CD8-positive, alpha-beta T cell (primary cell): ENCODE measurements at places on chromosomes 6 and 20.

GRCh38 chr20:58645412-58645968 is 5.6 kb upstream of the STX16 start:
- no peak for DNase-seq

DNA sequence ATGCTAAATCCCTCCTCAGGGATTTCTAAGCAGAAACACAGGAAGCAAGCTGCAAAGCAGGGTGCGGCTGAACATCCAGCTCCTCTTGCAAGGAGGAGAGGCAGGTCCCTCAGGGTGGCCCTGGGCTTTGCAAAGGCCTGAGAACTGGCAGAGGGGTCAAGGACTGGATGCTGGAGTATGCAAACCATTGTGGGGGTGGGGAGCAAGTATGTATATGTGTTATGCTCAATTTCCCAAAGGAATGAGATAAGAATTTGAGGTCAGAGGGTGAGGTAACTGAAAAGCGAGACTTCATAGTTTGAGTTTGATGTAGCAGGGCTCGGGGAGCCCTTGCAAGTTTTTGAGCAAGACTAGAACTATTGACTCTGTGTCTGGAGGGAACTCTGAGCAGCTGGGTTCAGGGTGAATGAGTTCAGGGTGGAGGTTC is 11.2 kb downstream of the SLC22A2 start:
- no peak for DNase-seq

DNA sequence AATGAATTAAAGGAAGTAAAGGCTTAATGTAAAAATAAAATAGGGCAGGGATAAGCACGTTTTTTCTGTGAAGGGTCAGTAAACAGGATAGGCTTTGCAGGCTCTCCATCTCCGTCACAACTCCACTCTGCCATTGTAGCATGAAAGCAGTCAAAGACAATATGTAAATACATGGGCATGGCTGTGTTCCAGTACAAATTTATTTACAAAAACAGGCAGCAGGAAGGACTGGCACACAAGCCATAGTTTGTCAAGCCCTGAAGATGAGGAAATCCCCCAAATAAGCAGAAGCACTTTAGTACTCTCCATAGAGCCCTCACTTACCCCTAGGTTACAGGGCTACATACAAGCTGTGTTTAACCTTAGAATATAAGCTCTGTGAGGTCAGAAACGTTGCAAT is 8.9 kb upstream of the FBXO9 start:
- DNase-seq = no peak

- DNase-seq = no peak
Observed at GRCh38 chr6:11999246-11999645, 12.9 kb upstream of the HIVEP1 start.

DNA sequence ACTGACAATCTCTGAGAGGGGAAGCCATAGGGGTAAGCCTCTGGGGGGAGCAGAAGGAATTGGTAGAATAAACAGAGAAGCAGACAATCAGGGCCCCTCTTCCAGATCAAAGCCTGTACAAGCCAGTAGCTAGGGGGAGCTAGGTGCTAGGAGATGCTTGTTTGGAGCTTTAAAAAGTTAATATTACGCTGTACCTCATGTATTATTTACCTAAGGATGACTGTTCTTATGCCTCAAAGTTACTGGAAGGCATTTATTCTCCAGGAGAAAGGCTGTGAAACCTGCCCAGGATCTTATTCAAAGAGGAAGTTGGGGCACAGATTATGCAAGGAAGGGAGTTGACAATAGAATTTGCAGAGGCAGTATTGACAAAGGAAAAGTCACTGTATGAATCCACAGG is 111.8 kb upstream of the SLC35F1 start:
- no peak for DNase-seq

DNA sequence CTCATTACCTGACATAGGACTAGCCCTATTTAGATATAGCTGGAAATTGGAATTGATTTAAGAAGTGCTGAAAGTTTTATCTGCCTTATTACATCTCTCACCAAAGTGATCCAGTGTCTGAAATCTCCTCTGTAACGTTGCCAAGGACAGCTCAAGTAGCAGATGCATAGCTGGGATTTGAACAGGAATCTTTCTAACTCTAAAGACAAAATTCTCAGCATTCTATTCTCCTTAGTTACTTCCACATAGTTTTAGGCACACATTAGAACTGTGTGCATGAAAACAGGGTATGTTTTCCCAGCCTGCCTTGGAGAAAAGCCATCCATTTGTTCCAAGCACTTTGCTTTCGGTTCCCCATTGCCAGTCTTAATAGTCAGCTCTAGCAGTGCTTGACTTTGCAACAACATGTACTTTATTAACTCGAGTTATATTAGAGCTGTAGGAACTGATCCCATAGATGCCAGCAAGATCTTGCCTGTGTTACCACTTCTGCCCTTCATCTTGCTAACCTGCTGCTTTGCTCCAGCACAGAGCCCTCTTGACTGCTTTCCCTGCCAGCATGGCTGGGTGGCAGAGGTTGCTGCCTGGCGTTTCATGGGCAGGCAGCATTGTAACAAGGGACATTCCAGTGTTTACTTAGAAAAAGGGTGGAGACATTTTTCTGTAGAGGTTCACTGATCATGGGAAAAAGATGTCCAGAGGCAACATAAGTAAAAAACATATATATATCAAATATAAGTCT is 56.1 kb upstream of the STMND1 start:
- DNase-seq = no peak

GRCh38 chr6:26286168-26286877 is 78.7 kb upstream of the BTN3A2 start:
- DNase-seq = peak; percentile 80

DNA sequence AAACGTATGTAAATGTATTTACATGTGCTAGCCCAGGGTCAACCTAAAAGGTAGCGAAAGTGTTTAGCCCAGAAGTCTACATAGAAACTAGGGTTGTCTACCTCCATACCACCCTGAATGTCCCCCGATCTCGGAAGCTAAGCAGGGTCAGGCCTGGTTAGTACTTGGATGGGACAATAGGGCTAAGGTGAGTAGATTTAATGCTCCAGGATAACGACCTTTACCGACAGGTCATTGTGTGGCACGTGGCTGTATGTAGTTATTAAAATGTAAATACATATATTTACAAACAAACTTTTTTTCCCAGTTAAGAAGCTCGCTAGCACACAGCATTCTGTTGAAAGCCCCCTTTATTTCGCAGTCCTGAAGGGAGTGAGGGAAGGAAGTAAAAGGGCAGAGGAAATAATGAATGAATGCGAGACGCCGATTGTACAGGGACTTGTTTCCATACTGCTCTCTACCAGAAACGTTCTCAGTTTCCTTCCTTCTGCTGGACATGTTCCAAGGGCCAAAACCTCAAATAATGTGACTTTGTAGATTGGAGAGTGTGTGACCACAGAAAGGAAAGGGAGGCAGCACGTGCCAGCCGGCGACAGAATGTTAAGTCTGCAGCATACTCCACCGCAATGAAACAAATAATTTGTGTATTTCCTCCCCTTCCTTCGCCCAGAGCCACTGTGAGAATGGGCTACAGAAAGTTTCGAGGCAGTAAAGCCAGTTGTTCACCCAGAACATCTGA is 612 bp downstream of the ADAT2 start:
- peak; percentile 62 for DNase-seq

DNA sequence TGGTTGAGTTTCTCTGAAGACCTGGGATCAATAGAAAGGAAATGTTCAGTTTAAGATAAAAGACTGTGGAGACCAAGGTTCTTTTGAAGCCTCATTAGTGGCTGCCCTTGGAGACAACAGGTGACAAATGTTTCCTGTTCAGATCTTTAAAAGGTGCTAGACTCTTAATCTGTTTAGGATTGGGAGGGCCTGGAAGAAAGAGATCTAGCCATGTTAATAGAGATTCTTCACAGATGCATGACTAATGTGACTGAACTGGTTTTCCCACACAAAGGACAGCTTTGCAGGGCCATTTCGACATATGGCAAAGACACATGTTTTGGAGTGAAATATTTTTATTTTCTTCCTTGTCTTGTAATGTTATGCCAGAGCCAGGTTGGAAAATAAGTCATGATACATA is 82.2 kb downstream of the WDR27 start:
- no peak for DNase-seq

- DNase-seq = no peak
Observed at GRCh38 chr6:144955859-144956258, 670.7 kb downstream of the UTRN start.

GRCh38 chr6:43949551-43949991 is 177.7 kb downstream of the MRPL14 start:
- no peak for DNase-seq

DNA sequence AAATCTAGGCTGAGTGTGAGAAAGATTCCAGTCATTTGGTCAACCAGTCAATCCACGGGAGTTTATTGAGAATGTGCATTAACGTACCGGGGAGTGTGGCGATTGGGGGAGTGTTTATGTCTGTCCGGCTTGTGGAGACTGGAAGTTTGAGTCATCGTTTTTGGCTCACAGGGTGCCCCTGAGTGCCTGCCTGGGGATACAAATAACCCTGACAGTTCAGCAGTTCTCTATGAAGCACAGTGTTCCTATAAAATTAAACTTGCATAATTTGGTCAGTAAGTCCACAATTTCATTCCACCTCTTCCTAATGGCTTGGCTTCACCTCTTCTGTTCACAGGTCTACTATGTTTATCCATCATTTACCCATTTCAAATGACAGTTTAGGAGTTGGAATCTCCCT is 72.6 kb upstream of the PLEKHG1 start:
- DNase-seq = no peak

DNA sequence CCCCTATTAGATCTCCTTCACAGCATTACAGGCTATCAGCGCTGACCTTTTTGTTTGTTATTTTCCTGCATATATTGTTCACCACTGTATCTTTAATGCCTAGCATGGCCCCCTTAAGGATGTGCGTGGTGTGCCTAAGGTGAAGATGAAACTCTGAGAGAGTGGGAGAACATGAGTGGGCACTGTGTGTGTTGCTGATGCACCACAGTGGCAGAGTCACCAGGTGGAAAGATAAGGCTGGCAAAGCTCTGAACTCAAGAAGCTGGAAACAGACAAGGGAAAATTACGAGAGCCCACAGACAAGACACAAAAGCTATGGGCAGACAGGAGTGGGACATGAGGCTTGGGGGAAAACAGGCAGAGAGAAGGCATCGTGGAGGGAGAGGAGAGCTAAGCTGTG is 159.8 kb downstream of the INSM1 start:
- no peak for DNase-seq

DNA sequence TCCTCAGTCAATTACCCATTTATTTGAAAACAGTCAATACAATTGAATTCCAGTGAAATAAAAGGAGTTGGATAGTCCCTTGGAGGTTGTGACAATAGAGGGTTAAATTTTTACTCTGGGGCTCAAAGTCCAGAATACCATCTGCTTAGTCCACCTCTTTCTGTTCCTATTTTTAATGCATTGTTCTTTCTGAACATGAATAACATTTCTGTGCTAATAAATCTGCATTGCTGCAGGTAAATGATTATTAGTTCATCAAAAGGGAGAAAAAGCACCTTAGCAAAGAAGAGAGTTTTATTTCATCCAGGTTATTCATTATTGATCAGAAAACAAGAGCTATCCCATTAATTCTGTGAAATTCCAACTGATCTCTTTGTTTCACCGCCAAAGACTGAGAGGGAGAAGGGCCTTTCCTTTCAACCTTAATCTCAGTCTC is 166.1 kb upstream of the OLIG3 start:
- DNase-seq = no peak

- DNase-seq = no peak
Observed at GRCh38 chr6:39907871-39908575, 26.2 kb downstream of the MOCS1 start.

- DNase-seq = peak; percentile 96
Observed at GRCh38 chr20:3811467-3812258, 8.7 kb upstream of the AP5S1 start.

DNA sequence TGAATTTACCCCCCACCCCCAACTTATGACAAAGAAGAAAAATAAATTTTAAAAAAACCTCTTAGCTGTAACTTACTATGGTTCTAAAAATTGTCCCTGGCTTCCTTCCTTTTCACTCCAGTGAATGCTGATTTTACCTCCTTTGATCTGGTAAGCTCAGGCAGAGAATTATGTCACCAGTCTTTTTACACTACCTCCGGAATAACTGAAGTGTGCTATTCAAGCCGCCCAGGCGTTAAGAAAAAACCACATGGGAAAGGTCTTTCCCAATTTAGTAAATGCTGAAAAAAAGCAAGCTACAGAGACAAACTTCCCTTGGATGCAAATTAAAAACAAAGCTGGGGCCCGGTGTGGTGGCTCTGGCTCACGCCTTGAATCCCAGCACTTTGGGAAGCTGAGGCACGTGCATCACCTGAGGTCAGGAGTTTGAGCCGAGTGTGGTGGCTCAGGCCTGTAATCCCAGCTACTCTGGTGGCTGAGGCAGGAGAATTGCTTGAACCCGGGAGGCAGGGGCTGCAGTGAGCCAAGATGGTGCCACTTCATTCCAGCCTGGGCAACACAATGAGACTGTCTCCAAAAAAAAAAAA is 12.4 kb downstream of the SNX5 start:
- DNase-seq = no peak

- DNase-seq = no peak
Observed at GRCh38 chr6:105445481-105445880, 42.6 kb upstream of the PREP start.

- DNase-seq = no peak
Observed at GRCh38 chr6:43744491-43744890, 25.5 kb upstream of the VEGFA start.

GRCh38 chr6:115004982-115005381 is 662.2 kb upstream of the HS3ST5 start:
- no peak for DNase-seq

GRCh38 chr20:15396026-15396425 is 1058.6 kb upstream of the FLRT3 start:
- no peak for DNase-seq

- DNase-seq = no peak
Observed at GRCh38 chr20:38935967-38936407, 9.8 kb downstream of the FAM83D start.

- DNase-seq = no peak
Observed at GRCh38 chr6:81761197-81761596, 8.7 kb upstream of the TENT5A start.

- DNase-seq = peak; percentile 63
Observed at GRCh38 chr20:34708621-34709043, 4.5 kb downstream of the TP53INP2 start.

DNA sequence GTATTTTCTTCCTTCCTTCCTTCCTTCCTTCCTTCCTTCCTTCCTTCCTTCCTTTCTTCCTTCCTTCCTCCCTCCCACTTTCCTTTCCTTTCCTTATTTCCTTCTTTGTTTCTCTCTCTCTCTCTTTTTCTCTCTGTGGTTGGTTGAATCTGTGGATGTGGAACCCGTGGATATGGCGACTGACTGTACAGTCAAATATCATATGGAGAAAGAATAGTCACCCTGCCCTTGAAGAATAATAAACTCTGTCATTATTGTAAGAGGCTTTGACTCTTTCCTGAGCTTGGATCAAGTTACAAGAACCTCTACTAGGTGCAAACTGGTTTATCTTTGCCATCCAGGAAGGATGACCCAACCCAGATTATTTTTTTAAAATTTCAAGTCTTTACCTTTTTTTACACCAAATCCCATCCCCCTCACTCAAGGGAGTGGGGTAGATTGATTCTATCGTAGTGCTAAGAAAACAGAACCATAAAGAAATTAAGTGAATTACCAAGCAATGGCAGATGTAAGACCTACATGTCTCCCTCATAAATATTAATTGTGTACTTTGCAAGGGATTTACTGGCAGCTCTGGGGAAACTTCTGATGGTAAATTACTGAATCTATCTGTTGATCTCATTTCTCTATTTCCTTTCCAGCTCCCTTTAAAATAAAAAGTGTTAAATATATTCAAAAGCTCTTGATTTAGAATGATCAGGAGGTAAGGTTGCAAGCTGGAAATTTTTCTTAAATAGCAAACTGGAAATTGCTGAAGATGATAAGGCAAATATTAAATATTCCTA is 667.5 kb downstream of the UTRN start:
- DNase-seq = no peak

GRCh38 chr20:57086066-57086465 is 180.4 kb downstream of the BMP7 start:
- no peak for DNase-seq

- DNase-seq = no peak
Observed at GRCh38 chr6:10725044-10725443, 2.2 kb downstream of the TMEM14C start.
